ENCODE measurements at places on chromosomes 4 and X.

DNA sequence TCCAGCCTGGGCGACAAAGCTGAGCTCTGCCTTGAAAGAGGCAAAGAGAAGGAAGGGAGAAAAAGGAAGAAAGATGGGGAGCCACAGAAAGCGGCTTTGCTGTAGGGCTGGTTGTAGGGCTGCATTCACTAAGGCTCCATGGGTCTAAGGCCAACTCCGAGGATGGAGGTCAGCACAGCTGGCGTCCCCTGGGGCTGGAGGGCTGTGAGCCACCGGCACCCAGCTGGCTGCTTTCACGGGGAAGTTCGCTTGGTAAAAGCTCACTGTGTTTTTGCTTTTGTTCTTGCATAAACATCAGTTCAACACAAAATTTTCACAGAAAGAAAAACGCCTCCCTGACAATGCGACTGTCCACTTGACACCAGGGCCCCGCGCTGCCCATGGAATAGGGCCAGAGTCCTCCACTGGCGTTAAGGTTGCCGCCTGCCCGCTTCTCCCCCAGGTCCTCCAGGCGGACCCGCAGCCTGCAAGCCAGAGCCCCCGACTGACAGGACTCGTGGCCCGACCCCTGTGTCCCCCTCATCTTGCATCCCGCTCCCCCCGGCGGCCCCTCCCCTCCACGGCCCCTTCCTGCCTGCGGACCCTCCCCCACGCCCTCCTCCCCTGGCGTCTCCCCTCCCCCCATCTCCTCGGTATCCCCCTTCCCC, 1.1 kb downstream of the RNF212 start:
- no peak for DNase-seq

- peak; percentile 53 for DNase-seq
Observed at GRCh38 chrX:22748093-22748999, 251.4 kb upstream of the DDX53 start.

- DNase-seq: no peak
Observed at GRCh38 chrX:65610040-65610439, 57.4 kb upstream of the MSN start.

DNA sequence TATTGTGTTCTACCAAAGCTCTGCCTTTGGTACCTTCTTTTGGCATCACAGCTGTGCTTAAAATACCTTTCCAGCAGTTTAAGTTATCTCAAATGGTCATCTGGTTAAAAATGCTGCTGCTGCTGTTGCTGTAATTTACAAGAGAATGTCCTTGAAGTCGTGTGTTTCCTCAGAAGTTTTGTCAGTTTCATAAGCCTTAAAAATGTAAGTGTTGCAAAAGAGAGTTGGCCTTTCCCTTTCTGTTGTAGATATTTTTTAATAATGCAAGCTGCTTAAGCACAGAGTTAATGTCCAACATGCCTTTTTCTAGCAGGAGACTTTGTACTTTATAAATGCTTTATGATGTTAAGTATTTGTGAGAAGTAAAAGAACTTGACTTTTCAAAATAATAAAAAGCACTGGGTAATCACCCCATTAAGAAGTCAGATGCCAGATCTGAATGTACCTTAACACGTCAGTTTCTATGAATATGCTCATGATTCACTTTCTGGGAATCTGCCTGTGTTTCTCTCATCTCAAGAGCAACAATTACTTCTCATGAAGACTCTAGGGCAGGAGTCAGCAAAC, 35.3 kb upstream of the TENM3 start:
- no peak for DNase-seq

- DNase-seq: no peak
Observed at GRCh38 chr4:125319311-125319710, 4.6 kb downstream of the FAT4 start.

DNA sequence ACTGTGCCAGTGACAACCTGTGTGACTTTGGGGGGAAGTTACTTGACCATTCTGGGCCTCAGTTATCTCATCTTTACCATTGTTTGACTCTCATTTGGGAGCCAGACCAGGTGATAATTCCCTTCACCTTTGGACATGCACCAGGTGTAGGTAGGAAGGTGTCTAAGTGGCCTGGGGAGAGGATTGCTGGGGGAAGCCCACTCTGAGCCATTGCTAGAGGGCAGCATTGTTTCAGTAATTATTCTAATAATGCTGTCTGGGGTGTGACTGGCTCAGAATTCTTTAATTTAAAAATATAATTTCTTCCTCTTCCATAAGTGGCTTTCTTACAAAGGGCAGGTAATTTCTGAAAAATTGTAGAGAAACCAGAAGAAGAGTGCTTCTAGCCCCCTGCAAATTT, 104.3 kb downstream of the RTL9 start:
- no peak for DNase-seq

GRCh38 chr4:104983615-104984179, 163.0 kb upstream of the TET2 start:
- DNase-seq: no peak

DNA sequence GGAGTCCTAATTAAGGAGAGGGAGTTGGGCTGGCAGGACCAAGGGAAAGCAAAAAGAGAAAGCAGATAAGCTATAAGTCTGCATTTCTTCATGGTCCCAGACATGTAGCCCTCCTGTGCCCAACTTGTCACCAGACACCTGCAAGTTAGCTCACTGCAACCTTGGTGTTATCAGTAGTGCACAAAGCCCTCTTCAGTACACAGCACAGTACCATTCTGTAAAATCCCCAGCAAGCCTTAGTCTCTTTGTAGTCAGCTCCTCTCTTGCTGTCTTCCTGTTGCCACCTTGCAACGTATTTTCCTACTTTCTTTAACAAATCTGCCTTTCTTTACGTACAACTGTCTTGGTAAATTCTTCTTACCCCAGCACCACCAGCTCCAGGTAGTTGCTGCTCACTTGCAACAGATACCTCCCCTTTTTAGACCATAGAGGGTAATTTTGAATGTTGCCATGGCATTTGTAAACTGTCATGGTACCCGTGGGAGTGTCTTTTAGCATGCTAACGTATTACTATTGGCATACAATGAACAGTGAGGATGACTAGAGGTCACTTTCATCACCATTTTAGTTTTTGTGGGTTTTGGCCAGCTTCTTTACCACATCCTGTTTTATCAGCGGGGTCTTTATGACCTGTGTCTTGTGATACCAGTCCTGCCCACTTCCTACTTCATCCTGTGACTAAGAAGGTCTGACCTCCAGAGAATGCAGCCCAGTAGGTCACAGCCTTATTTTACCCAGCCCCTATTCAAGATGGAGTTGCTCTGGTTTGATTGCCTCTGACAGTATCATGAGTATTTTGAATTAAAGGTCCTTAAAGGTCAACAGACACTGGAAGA, 28.3 kb upstream of the AP1S2 start:
- DNase-seq: no peak

- DNase-seq: no peak
Observed at GRCh38 chr4:35164063-35164462, 1080.3 kb downstream of the ARAP2 start.

GRCh38 chrX:7108030-7108429, 39.5 kb upstream of the STS start:
- no peak for DNase-seq

- no peak for DNase-seq
Observed at GRCh38 chr4:87677731-87678130, 27.7 kb downstream of the DMP1 start.

DNA sequence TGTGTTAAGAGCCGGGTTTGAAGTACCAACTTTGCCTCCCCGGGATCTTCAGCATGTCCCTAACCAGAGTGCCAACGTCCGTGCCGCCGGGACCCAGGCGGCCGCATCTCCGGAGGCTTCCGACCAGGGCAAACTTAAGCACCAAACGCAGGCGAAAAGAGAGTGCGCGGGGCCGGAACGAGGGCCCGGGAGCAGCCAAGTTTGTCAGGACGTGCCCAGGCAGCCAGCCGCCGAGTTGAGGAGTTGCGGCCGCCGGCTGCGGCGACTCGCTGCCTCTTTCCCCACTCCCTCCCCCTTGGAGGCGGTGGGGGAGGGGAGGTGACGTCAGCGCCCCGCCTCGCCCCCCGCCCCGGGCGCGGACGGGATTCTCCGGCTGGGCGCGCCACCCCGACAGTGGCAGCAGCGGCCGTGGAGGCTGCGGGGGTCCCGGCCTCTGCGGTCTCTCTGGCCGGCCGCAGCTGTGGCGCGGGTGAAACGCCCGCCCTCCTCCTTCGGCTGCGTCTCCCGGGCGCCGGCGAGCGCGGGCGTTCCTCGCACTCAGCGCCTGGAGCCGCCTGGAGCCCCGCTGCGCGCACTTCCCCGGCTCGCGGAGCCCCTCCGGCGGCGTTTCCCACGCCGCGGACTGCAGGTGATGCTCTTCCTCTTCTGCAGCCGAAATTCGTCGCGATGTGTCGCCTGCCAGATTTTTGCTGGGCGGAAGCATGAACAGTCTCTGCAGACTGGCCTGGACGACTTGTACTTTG, 2.9 kb upstream of the FAT1 start:
- peak; percentile 72 for DNase-seq

- DNase-seq: no peak
Observed at GRCh38 chr4:151304755-151305154, 20.6 kb downstream of the SH3D19 start.

- peak; percentile 28 for DNase-seq
Observed at GRCh38 chr4:6472387-6473263, at the start of gene PPP2R2C. Gene PPP2R2C (minus strand): TSS chr4:6472614. CDS start chr4:6472229, 385 bp downstream.

- DNase-seq: no peak
Observed at GRCh38 chrX:47093248-47093647, 15.0 kb downstream of the RGN start.

- no peak for DNase-seq
Observed at GRCh38 chrX:47229427-47229826, 3.4 kb upstream of the USP11 start.

- DNase-seq: no peak
Observed at GRCh38 chr4:86522349-86522748, 71.8 kb upstream of the PTPN13 start.

GRCh38 chrX:120477453-120477852, 8.4 kb upstream of the LAMP2 start:
- DNase-seq: no peak

GRCh38 chrX:53644751-53645150, 41.8 kb downstream of the HUWE1 start:
- no peak for DNase-seq

GRCh38 chr4:139873111-139873860, 207.7 kb downstream of the MGST2 start:
- no peak for DNase-seq

DNA sequence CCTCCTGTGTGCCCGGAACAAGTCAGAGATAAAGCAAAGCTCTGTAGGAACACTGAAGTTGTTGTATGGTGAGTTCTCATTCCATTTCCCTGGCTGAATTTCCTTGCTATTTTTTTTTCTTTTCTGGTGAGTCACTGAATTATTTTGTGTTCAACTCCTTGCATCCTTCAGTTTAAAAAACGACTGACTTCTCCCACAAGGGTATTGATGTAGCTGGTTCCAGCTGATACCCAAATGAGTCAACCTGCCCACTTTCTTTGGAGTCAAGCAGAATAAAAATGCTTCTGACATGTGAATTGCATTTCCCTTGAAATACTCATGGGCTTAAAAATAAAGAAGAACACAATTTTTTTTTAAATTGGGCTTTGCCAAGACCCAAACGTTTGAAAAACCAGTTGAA, 85.5 kb downstream of the SHOX start:
- DNase-seq: no peak

GRCh38 chrX:66632981-66633380, 5.9 kb downstream of the EDA2R start:
- no peak for DNase-seq

All from ureter (tissue), 1 donor.